ENCODE measurements at places on chromosomes 13 and 19. TPM values are rescaled to one million over a fixed set of nuclear protein-coding genes. Genes with fewer than 3 reads are reported as not detected.

DNA sequence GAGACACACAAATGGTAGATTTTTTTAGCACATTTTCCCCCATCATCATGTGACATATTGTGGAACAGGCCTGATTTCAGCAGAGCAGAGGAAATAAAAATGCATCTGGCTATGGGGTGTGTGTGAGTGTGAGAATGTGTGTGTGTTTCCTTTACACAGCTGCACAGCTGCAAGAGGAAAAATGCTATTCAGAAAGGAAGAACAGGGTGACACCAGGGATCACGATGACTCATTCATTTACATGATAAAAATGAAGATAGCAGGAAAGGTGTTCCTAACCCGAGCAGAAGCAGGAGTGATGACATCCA lies 469.5 kb upstream of the TSHZ3 start:
- DNase-seq, result no peak
- no peak overlapping the region for H3K4me3 ChIP-seq
- H3K27ac ChIP-seq, result no peak overlapping the region
- no peaks in the 10 kb centered on the region for H3K36me3 ChIP-seq
- no peaks in the 10 kb centered on the region for H3K4me1 ChIP-seq

- no peak overlapping the region for H3K4me3 ChIP-seq
- DNase-seq, result no peak
- H3K4me1 ChIP-seq, result no peaks in the 10 kb centered on the region
- no peaks in the 10 kb centered on the region for H3K36me3 ChIP-seq
- H3K27ac ChIP-seq, result no peak overlapping the region
- H3K27me3 ChIP-seq, result peaks cover 4% of the 10 kb centered on the region
These were observed 2.9 kb downstream of the FLT3 start for GRCh38 chr13:28097503-28097902.

The BCL3 gene
- total RNA-seq, result 3.2 TPM

DNA sequence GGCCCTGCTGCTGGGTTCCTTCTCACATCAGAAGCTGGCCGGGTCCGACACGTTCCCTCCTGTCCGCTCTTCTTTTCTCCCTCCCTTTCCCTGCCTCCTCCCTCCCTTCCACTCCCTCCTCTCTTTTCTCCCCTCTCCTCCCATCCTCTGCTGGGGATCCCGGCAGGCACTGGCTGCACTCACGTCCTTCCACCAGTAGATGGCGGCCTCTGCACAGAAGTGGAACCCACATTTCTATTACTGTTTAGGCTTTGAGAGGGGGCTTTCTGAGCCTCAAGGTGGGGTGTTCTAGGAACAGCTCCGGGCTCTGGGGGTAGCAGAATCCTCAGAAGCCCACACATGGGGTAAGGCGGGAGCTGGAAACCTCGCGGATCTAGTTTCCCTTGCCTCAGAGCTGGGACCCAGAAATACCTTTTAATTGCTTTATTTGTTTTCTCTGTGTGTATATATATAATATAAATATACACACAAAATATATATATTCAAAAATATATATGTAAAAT lies 294.2 kb downstream of the ZNF536 start:
- H3K4me3 ChIP-seq, result no peak overlapping the region
- peak; percentile 33 for DNase-seq
- H3K4me1 ChIP-seq, result no peaks in the 10 kb centered on the region

DNA sequence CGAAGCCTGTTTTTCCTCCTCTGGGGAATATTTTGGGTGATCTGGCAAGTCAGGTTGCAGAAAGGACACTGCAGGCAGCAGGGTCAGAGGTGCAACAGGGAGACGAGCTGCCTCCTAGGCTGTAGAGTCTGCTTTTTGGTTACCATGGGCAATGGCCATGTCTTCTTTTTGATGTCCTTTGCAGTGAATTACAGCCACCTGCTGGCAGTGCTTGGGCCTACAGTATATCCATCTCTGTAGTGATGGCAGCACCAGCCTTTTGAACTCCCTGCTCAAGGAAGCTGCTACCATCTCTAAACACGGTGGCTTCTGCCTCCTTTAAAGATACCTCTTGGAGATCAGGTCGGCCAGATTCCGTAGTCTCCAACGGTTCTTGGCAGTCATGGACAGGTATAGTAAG lies 73.9 kb downstream of the WTIP start:
- H3K4me3 ChIP-seq, result no peak overlapping the region
- H3K36me3 ChIP-seq, result no peaks in the 10 kb centered on the region
- no peaks in the 10 kb centered on the region for H3K27me3 ChIP-seq
- H3K4me1 ChIP-seq, result no peaks in the 10 kb centered on the region

- H3K4me1 ChIP-seq, result no peaks in the 10 kb centered on the region
- no peak overlapping the region for H3K27ac ChIP-seq
- no peaks in the 10 kb centered on the region for H3K36me3 ChIP-seq
- no peak for DNase-seq
These were observed 48.5 kb downstream of the NBEA start for GRCh38 chr13:34990399-34991214.

DNA sequence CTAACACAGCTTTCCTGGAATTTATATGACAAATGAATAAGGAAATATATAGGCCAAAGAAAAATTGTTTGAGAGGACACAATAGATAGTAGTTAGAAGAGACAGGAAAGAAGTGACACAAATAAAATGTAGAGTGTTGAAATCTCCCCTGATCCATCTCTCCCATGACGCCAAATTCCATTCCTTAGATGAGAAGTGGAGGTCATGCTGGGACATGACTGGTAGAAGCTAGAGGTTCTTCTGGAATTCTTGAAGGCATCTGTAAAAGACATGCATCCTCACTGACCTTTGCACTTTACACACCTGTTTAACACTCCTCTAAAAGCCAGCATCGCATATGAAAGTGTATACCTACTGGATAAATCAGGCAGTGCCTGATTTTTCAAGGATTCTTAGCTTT lies 67.8 kb downstream of the DGKH start:
- H3K27me3 ChIP-seq, result no peaks in the 10 kb centered on the region
- no peak for DNase-seq
- no peaks in the 10 kb centered on the region for H3K4me1 ChIP-seq
- H3K27ac ChIP-seq, result no peak overlapping the region
- H3K4me3 ChIP-seq, result no peak overlapping the region
- H3K36me3 ChIP-seq, result no peaks in the 10 kb centered on the region

DNA sequence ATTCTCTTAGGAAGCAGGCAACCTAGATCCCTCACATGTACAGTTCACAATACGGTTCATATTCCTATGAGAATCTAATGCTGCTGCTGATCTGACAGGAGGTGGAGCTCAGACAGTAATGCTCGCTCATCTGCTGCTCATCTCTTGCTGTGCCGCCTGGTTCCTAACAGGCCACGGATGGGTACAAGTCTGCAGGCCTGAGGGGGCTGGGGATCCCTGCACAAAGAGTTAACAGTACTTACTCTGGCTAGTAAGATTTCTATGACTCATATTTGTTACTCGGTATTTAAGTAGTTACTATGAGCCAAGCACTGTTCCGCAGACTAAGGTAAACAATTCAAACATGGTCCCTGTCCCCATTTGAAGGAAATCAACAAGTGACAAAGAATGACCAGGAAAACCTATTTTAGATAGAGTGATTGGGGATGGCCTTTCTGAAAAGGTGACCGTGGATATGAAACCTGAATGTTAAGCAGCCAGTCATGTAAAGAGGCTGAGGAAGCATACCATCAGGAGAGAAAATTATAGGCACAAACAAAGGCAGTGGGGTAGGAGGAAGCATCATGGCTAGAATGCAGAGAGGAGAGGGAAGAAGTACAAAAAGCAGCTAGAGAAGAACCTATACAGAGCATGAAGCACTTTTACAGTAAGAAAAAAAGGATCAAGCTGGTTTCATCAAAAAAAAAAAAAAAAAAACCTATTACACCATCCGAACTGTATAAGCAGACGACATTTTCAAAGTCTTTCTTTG lies 20.6 kb upstream of the WBP4 start:
- no peaks in the 10 kb centered on the region for H3K27me3 ChIP-seq
- no peaks in the 10 kb centered on the region for H3K4me1 ChIP-seq
- H3K36me3 ChIP-seq, result no peaks in the 10 kb centered on the region

GRCh38 chr19:9868983-9869617 lies 34.0 kb downstream of the PIN1 start:
- no peak overlapping the region for H3K27ac ChIP-seq
- H3K4me3 ChIP-seq, result no peak overlapping the region
- H3K4me1 ChIP-seq, result no peaks in the 10 kb centered on the region
- H3K27me3 ChIP-seq, result no peaks in the 10 kb centered on the region
- H3K36me3 ChIP-seq, result no peaks in the 10 kb centered on the region

GRCh38 chr13:20709782-20710181 lies 6.3 kb downstream of the IL17D start:
- no peak for DNase-seq
- H3K27ac ChIP-seq, result no peak overlapping the region
- H3K4me1 ChIP-seq, result no peaks in the 10 kb centered on the region

The ADPRHL1 gene
- 3.3 TPM for total RNA-seq

GRCh38 chr19:12783291-12783848 lies 7.9 kb upstream of the JUNB start:
- H3K4me3 ChIP-seq, result peak overlapping the region; percentile 48
- H3K27me3 ChIP-seq, result no peaks in the 10 kb centered on the region
- no peaks in the 10 kb centered on the region for H3K36me3 ChIP-seq
- no peak for DNase-seq
- peak overlapping the region; percentile 100 for H3K27ac ChIP-seq

The GARIN5A gene
- total RNA-seq, result not detected

The TMIGD2 gene
- not detected for total RNA-seq

DNA sequence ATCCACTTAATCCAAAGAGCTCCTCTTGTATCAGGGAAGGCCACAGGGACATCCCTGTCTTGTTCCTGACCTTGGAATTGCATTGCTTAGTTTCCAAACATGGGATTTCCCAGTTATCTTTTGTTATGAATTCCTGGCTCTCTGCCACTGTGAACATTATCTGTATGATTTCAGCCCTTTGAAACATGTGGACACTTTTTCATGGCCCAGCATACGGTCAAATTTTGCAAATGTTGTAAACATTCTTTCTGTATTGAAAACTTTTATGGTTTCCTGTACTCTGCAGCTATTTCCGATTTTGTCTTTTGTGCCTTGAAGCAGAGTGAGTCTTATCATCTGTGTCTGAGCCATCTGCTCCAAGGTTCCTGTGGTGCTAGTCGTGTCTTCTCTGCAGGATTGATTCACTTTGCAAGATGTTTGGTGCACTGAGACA lies 4.5 kb upstream of the CFAP97D2 start:
- H3K36me3 ChIP-seq, result no peaks in the 10 kb centered on the region
- H3K4me3 ChIP-seq, result no peak overlapping the region
- DNase-seq, result no peak
- no peaks in the 10 kb centered on the region for H3K4me1 ChIP-seq
- no peaks in the 10 kb centered on the region for H3K27me3 ChIP-seq

- no peaks in the 10 kb centered on the region for H3K27me3 ChIP-seq
- H3K4me1 ChIP-seq, result peaks cover 18% of the 10 kb centered on the region
- peak overlapping the region; percentile 76 for H3K27ac ChIP-seq
- no peaks in the 10 kb centered on the region for H3K36me3 ChIP-seq
- peak; percentile 37 for DNase-seq
- no peak overlapping the region for H3K4me3 ChIP-seq
These were observed 999 bp upstream of the TNFAIP8L1 start for GRCh38 chr19:4638317-4638716.

GRCh38 chr19:49357186-49357585 lies 5.0 kb downstream of the TEAD2 start:
- peak overlapping the region; percentile 22 for H3K27ac ChIP-seq
- H3K27me3 ChIP-seq, result no peaks in the 10 kb centered on the region
- H3K4me1 ChIP-seq, result no peaks in the 10 kb centered on the region
- no peaks in the 10 kb centered on the region for H3K36me3 ChIP-seq

All from uterus (tissue), 4 donors.